Activated CD4-positive, alpha-beta T cell treated with anti-CD3 and anti-CD28 coated beads, Interleukin-2, amount 50 U/mL, for 24 hours (primary cell): ENCODE measurements at places on chromosomes 11 and 22.

DNA sequence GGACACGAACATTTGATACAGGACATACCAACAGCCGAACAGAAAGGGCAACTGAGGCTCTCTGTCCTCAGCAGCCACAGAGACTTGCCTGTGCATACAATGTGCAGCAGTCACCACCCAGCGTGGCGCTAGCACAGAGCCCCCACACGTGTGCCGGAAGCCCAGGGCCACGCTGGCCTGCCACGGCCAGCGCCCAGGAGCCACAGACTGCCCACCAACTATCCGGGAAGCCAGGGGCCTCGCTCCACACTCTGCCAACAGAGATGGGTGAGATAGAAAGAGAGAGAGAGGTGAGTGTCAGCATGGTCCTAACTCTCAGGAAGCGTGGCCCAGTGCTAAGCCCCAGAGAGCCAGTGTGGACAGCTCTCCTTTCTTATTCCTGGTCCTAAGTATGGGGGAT lies 11.7 kb downstream of the TMPRSS5 start:
- DNase-seq, result no peak

DNA sequence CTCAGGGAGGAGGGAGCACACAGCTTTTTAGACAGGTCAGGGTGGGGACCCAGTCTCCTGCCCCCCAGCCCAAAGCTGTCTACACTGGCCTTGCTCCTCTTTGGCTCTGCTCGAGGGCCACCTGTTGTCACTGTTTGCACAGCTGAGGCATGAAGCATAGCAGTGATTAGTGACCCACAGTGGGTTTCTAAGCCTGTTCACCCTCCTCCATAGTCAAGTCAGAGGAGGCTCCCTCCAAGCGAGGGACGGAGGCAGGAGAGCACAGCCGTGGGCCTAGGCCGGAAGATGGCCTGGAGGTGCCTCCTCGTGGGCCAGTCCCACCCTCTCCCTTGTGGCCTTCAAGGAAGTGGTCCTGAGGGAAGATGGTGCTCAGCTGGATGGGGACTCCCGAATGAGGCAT lies 241.1 kb downstream of the GRIK4 start:
- DNase-seq, result no peak

GRCh38 chr11:27196203-27196897 lies 155.7 kb downstream of the BBOX1 start:
- DNase-seq, result no peak

- DNase-seq, result no peak
Measured at GRCh38 chr22:19058713-19059451, 63.3 kb downstream of the DGCR2 start.

DNA sequence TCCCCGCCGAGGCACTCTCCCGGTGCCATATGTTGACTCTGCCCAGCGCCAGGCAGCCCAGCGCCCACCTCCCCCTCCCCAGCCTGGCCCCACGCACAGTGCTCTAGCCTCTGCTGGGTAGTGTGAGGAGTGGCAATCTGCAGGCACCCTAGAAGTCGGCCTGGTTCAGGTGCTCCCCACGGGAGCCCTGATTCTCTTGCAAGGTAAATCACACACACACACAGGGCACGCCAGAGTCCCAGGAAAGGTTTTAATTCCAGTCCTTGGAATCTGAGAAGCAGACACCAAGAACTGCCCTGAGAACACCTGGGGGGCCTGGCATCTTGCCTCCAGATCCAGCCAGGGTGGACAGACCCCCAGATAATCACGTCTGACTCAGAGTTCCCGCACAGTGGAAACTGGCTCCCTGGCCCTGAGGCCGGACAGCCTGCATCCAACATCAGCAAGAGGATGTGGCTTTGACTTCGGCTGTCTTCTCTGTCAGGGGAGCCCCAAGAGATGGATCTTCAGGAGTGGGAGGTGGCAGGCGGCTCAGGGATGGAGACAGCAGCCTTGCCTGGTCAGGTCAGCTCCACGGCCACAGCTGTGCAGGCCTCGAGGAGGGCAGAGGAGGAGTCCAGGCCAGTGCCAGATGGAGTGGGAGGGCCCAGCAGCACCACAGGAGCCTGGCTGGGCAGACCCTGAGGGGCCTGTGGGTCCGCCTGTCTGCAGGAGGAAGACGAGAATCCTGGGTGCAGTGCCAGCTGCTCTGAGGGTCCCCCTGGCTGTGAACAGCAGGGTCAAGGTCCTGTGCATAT lies 1.1 kb upstream of the RIN1 start:
- no peak for DNase-seq

- no peak for DNase-seq
Measured at GRCh38 chr22:33162196-33162595, 104.0 kb upstream of the SYN3 start.

GRCh38 chr11:55607545-55607944 lies at the start of gene OR4C11:
Gene OR4C11, minus strand, starts transcription at chr11:55607645. Its CDS starts 3,272 bp downstream, at chr11:55604373.
- DNase-seq, result no peak

- no peak for DNase-seq
Measured at GRCh38 chr22:42376711-42377554, 55.3 kb downstream of the NFAM1 start.

DNA sequence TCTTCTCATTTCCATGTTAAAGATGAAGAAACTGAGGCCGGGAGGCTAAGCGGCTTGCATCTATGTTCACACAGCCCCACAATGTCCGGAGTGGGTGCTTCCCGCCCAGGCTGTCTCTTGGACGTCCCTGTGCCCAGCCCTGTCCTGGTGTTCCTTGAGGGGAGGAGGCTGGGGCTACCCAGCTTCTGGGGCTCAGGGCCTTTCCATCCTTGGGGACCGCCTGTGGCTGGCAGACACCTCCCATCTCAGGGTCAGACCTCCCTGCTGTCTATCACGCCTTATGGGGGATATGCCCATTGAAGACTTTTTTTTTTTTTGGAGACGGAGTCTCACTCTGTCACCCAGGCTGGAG lies 95.5 kb downstream of the WNT7B start:
- DNase-seq, result no peak

DNA sequence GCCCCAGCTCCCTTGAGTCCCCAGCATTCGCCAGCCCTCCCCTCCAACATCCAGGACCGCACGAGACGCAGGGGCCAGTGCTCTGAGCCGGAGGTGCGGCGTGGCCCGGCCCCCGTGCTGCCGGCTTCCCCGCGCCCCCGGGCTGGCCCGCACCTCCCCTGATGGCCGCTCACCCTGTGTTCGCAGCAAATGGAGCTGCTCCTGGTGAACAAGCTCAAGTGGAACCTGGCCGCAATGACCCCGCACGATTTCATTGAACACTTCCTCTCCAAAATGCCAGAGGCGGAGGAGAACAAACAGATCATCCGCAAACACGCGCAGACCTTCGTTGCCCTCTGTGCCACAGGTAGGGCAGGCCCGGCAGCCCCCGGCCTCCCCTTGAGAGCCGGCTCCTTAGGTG lies 2.7 kb downstream of the CCND1 start:
- no peak for DNase-seq

GRCh38 chr22:39475902-39476301 lies 19.1 kb downstream of the MGAT3 start:
- DNase-seq, result no peak

- DNase-seq, result no peak
Measured at GRCh38 chr11:103582351-103582909, 454.0 kb upstream of the DDI1 start.

DNA sequence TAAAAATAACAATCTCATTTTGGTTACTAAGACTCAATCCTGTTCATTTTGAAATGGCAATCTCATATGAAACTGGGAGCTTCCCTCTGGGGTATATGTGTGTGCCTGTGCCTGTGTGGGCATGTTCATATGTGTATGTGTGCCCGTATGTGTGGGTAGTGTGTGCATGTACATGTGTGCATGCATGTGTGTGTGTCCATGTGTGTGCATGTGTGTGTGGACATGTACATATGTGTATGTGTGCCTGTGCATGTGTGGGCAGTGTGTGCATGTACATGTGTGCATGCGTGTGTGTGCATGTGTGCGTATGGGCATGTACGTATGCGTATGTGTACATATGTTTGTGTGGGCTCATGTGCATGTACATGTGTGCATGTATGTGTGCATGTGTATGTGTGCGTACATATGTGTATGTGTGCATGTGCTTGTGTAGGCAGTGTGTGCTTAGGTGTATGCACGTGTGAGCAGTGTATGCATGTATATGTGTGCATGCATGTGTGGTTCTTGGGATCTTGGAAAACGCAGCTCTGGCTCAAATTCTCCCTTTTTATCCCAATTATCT lies 24.5 kb upstream of the CACNG2 start:
- no peak for DNase-seq

GRCh38 chr22:19892925-19893324 lies 38.3 kb upstream of the GNB1L start:
- DNase-seq, result no peak

- DNase-seq, result no peak
Measured at GRCh38 chr11:87368858-87369480, 331.2 kb downstream of the TMEM135 start.

DNA sequence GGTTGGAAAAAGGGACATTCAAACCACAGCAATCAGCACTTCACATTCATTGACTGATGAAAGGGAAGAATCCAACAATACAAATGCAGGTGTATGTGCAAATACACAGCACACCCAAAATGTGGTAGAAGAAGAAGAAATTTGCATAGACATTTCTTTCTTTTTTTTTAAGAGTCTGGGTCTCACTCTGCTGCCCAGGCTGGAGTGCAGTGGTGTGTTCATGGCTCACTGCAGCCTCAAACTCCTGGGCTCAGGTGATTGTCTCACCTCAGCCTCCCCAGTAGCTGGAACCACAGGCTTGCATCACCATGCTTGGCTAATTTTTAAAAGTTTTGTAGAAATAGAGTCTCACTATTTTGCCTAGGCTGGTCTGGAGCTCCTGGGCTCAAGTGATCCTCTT lies 21.9 kb downstream of the CARS1 start:
- no peak for DNase-seq

GRCh38 chr11:19573666-19574065 lies 139.0 kb upstream of the NAV2 start:
- no peak for DNase-seq

- DNase-seq, result no peak
Measured at GRCh38 chr22:46075764-46076531, 74.4 kb upstream of the PPARA start.

GRCh38 chr22:26056455-26057200 lies 112.6 kb upstream of the SEZ6L start:
- no peak for DNase-seq

- DNase-seq, result peak; percentile 58
Measured at GRCh38 chr11:107858217-107859070, at the start of gene SLC35F2. Gene SLC35F2, minus strand, starts transcription at chr11:107858787. Its CDS starts 20 bp downstream, at chr11:107858767.

- DNase-seq, result no peak
Measured at GRCh38 chr11:116232364-116232828, 540.4 kb downstream of the BUD13 start.
